ENCODE measurements at places on chromosomes 16 and 17.

GRCh38 chr17:45294506-45294905 lies 22.3 kb downstream of the MAP3K14 start:
- no peak for DNase-seq

DNA sequence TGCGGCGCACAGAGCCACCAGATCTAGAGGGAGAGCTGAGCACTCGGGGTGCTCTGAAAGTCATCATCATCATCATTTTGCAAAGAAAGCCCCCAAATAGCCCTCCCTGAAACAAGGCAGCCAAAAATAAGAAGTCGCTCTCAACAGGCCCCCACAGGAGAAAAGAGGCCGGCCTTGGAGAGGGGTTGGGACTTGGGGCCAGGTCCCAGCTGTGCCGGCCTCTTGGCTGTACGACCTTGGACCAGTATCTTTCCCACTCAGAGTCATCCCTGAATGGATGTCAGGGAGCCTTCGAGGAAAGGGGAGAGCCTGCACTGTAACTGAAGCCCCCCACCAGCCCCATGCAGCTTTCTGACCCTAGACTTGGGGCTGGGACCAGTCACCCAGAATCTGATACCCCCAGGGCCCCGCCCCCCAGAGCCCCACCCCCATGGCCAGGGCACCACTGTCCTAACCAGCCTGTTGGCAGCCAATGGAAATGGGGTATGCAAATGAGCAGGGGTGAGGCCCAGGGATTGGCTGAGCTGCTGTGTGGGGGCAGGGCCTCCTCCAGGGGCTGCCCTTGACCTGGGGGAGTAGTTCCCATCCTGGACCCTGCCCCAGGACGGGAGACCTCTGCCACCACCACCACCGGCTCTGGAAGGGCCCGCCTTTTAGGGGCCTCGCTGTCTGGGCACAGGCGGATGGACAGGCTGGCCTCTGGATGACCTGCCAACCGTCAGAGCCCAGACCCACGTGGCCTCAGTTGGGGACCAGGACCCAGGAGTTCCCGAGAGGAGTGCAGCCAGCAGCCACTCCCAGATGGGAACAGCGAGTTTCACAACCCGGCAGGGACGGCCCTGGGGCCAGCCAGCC lies 15.4 kb downstream of the ZFPM1 start:
- no peak for DNase-seq

DNA sequence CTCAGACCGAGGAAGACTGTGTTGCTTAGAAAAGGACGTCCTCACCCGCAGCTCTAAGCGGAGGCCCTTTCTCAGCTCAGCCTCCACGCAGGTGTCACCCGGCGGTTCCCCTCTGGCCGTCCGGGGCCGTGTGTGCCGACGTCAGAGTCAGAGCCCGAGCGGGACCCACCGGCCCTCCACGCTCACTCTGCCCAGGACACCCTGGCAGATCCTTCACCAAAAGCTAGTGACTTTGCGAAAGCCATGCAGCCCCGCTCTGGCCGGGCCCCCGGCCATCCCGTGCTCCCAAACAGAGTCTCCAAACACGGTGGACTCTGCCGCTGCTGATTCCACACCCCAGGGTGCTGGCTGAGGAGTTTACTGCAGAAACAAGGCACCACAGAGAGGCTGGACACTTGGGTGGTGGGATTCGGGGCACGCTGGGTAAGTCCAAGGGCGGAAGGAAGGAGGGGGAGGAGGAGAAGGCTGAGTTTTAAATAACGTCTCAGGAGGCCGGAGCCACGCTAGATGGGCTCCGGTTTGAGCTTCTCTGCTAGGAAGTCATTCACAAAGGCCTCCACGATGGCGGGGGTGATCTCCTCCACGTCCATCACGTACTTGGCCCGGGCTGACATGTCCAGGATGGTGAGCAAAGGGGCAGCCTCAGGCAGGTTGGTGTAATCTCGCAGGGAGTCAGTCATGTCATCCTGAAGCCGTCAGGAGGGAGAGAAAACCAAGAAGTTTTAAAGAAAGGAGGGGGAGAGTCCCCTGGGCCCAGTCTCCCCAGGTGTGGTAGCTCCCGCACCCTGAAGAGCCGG lies 18.5 kb downstream of the MRM3 start:
- no peak for DNase-seq

- no peak for DNase-seq
Measured at GRCh38 chr16:81486540-81487061, 42.0 kb downstream of the CMIP start.

- DNase-seq, result no peak
Measured at GRCh38 chr17:73337330-73337710, 25.5 kb upstream of the CDC42EP4 start.

DNA sequence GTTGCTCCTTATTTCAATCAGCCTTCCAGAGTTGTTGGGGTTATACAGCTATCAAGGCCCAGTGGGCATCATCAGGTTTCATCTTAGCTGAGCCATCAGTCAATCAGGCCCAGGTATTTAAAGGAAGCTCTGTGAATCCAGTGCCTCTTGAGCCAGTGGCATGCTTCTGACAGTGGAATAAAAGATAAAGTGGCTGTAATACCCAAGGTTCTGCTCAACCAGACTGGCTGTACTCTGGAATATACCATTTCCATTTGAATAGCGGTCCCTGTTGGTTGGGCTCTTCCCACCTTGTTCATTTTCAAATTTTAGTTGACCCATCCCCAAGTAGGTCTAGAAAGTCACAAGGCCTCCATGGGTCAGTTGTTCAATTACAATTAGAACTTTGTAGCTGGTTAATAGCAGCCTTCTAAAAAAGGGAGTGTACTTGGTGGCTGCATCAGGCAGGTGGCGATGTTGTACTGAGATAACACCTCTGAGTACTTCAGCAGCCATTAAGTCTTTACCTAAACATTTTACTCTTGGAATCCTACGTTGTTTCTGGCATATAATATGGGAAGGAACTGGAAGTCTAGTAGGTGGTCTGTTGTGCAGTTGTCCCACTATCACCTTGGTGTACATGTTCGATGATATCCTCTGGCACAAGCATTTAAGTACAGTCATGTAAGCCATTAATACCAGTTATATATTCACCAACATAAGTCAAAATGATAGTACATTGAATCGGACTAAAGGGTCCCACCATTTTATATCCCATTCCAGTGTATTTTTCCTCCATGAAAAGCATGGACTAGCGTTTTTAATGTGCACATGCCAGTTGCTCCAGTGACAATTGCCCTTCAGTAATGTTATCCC lies 294.1 kb downstream of the BCAS3 start:
- DNase-seq, result no peak

DNA sequence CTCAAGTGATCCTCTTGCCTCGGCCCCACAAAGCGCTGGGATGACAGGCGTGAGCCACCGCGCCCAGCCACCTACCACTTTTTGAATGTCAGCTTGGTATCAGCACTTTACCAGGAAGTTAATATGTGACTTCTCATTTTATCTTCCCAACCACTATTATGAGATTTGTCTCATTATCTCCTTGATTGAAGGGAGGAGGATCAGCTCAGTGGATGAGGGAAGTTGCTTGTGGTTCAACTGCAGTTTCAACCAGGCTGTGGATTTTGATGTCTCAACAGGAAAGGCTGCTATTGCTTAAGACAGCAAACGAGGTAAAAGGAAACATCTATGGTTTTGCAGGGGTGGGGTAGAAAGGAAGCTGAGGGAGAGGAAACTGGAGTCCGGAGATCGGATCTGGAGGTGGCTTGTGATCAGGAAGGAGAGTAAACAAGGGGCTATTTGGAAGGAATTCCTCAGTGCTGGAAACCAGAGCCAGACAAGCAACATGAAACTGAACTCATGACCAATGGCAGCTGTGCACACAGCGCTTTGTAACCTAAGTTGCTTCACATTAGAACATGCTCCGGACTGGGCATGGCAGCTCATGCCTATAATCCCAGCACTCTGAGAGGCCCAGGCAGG lies 180.5 kb downstream of the VPS53 start:
- no peak for DNase-seq

DNA sequence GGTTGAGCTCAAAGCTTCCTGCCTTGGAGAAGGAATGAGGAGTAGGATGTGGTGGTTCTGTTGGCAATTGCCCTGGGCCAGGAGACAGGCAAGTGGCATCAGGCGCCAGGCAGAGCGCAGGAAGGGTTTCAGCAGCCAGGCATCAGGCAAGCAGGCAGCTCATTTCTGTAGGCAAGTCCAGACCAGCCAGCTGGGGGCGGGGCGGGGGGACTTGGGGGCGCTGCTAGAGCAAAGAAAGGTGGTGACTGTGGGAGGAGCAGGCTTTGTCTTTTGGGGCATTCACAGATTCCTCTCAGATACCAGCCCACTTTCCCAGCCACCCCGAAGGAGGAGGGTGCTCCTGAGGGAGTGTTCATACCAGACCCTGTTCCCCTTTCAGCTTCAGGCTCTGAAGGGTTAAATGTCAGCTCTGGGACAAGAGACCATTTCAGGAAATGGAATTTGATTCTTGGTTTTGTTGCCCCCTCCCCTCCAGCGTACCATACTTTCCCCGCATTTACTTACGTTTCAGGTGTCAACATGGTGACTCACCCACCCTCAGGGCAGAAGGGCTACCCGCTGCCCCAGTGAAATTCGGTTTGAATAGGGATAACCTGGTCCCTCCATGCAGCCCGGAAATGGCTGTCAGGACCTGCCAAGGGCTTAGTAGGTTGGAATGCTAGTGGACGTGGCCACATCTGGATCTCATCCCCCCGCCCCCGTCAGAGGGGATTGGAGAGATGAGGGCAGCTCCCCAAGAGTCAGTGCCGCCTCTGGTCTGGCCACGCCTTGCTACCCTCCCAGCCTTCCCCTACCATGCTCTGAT lies 13.2 kb downstream of the NGFR start:
- no peak for DNase-seq

DNA sequence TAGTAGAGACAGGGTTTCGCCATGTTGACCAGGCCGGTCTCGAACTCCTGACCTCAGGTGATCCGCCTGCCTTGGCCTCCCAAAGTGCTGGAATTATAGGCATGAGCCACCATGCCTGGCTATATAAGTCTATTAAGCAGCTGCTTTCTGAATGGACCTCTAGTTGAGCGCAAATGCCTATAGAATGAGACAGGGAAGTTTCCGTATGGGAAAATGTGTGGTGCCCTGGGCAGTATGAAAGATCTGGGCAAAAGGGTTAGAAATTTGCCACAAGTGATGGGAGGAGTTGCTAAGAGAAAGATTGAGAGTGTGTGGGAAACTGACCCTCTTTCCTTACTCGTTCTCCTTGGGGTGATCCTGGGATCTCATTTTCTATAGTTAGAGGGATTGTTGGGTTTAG lies 26.3 kb downstream of the SLC6A2 start:
- DNase-seq, result no peak

- DNase-seq, result no peak
Measured at GRCh38 chr16:27204312-27204915, 1.1 kb downstream of the KDM8 start.

DNA sequence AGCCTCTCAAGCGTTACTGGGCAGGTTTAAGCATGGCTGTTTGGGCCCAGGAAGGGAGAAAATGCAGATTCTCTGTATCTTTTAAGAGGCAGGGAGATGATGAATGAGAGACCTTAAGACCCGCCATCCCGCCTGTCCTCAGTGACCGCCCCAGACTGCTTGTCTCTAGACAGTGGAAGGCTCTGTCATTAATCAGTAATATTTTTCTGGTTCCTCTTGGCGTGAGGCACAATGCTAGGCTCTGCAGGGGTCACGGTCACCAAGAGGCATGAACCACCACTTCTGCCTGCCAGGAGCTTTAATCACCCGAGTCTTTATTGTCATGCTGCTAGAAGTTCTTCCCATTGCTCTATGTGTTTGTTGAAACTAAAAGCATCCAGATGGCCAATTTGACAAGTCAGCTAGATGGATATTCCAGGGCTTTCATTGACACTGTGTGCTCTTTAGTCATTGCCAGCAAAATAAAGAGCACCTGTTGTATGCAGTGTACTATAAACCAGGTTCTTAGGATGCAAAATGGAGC lies 3.2 kb downstream of the SLC6A2 start:
- no peak for DNase-seq

DNA sequence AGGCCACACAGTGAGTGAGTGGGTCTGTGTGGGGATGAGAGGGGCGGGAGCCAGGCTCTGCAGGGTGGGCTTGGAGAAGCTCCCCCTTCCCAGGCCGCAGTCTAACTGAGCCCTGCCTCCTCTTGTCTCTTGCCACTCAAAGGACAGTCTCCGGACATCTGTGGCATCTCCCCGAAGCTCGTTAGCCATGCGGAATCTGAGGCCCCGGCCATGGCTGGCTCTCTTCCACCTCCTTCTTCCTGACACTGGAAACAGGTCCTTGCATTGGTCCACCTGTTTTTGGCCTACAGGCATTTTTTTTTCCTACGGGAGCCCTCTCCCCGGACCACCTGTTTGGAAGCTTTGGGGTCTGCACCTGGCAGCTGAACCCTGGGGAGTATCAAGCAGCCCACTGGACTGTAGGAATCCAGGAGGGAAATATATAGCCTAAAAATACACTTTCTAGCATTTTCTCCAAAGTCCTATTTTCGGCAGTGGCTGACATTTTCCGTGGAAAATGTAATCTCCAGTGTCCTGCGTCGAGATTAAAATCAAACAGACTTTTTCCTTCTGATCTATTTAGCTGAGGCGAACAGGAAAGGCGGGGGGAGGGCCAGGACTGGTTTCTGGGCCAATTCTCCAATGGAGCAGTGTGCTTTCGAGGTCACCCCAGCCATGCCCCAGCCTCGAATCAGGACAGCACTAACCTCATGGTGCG lies 9.1 kb downstream of the ATP2A3 start:
- no peak for DNase-seq

DNA sequence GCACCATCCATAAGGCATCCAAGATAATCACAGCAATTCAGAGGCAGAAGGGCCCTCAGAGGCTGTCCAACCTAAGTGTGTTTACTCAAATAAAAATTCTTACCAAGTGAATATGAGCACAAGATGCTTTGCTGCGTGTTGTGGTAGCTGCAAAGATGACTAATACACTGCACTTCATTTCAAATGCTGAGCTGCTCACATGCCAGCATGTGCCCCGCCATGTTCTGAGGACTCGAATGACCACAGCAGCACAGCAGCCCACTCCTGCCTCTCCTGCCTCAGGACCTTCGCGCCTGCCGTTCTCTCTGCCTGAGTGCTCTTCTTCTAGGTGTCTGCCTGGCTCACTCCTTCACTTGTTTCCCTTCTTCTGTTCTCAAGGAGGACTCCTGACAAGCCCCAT lies 19.0 kb downstream of the PIK3R5 start:
- no peak for DNase-seq

GRCh38 chr16:82041542-82041941 lies 6.5 kb downstream of the HSD17B2 start:
- no peak for DNase-seq

GRCh38 chr17:75365009-75365930 lies 40.2 kb downstream of the GRB2 start:
- no peak for DNase-seq
